ENCODE measurements at places on chromosomes 3 and 15. TPM values are rescaled to one million over a fixed set of nuclear protein-coding genes. Genes with fewer than 3 reads are reported as not detected.

The NPAP1 gene
- total RNA-seq = not detected

The PLSCR5 gene
- total RNA-seq = not detected

The MITF gene
- total RNA-seq = 0.44 TPM

The LHFPL4 gene
- total RNA-seq = not detected

The VIPR1 gene
- total RNA-seq = 0.26 TPM

The FAIM gene
- total RNA-seq = 16.1 TPM

DNA sequence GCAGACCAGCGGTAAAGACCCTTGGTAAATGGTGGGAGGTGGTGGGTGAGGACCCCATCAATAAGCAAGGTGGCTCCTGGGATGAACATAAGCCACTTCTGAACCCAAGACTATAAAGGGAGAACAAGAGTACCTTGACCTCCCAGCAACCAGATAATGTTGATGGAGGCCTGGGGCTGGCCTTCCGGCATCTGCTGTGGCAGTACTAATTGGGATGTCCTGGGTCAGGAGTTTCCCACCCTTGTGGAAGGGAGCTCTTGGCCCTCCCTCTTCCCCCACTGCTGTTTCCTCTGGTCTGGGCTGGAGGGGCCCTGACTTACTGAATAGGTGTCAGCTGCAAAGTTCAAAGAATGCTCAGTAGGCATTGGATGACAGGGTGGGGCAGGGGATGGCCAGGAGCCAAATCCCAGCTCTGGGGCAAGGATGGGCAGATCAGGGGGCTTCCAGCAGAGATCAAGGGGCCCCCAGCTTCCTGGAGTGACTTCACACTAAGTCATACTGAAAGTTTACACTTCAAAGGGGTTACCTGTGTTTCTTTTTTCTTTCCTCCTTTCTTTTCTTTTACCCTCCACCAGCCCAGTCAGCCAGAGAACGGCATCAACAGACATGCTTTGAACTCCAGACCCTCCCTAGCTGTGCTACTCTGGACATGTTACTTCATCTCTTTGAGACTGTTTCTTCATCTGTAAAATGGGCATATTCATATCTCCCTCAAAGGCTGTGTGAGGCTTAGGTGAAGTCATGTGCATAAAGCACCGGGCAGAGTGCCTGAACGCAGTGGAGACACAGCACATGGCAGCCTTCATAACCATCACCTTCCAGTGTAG, 1.5 kb downstream of the RBP1 start:
- peaks cover 60% of the 10 kb centered on the region for H3K4me1 ChIP-seq
- H3K27me3 ChIP-seq = no peaks in the 10 kb centered on the region
- no peaks in the 10 kb centered on the region for H3K36me3 ChIP-seq
- H3K4me3 ChIP-seq = no peak overlapping the region
- no peak overlapping the region for H3K27ac ChIP-seq

- peaks cover 47% of the 10 kb centered on the region for H3K27me3 ChIP-seq
- no peak for DNase-seq
- no peak overlapping the region for H3K27ac ChIP-seq
- peak overlapping the region; percentile 44 for H3K4me3 ChIP-seq
- H3K4me1 ChIP-seq = no peaks in the 10 kb centered on the region
- no peaks in the 10 kb centered on the region for H3K36me3 ChIP-seq
These were observed 708 bp downstream of the ESYT3 start for GRCh38 chr3:138434875-138435772.

DNA sequence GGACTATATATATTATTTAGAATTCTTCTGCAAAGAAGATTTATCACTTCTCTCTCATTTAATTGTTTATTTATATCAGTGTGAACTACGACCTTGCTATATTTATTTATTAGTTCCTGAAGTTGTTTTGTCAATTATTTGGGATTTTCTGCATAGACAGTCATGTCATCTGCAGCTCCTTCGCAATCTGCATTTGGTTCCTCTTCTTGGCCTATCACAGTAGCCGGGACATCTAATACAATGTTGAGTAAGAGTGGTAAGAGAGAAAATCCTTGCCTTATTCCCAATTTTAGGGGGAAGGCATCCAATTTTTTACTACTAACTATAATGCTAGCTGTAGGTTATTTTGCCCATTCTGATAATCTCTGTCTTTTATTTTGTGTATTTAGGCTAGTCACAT, 39.4 kb downstream of the FOXL2 start:
- H3K27me3 ChIP-seq = no peaks in the 10 kb centered on the region
- no peaks in the 10 kb centered on the region for H3K36me3 ChIP-seq
- no peak overlapping the region for H3K27ac ChIP-seq
- H3K4me1 ChIP-seq = no peaks in the 10 kb centered on the region
- no peak for DNase-seq

DNA sequence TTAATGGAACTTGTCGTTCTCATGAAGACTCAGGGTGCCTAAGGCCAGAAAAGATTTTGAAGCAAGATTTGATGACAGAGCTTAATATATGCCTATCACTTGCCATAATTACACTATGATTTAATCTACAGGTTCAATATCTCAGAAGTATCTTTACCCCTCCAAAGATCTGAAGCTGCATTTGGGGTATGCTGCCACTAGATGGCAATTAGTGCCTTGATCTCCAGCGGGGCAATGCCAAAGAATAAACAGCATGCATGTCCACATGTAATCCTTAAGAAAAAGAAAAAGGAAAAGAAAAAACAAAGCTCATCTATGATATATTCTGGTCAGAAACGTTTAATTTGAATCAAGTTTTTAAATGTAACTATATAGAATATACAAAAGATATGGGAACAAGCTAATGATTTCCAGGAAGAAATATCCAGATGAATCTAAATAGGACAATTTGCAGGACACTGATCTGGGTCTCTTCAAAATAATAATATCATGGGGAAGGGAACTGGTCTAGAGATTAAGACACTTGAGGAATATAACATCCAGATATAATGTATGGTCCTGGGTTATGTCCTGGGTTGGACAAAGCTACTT, 55.0 kb upstream of the SOX14 start:
- DNase-seq = peak; percentile 17
- H3K4me1 ChIP-seq = no peaks in the 10 kb centered on the region
- H3K27ac ChIP-seq = no peak overlapping the region
- H3K27me3 ChIP-seq = no peaks in the 10 kb centered on the region

DNA sequence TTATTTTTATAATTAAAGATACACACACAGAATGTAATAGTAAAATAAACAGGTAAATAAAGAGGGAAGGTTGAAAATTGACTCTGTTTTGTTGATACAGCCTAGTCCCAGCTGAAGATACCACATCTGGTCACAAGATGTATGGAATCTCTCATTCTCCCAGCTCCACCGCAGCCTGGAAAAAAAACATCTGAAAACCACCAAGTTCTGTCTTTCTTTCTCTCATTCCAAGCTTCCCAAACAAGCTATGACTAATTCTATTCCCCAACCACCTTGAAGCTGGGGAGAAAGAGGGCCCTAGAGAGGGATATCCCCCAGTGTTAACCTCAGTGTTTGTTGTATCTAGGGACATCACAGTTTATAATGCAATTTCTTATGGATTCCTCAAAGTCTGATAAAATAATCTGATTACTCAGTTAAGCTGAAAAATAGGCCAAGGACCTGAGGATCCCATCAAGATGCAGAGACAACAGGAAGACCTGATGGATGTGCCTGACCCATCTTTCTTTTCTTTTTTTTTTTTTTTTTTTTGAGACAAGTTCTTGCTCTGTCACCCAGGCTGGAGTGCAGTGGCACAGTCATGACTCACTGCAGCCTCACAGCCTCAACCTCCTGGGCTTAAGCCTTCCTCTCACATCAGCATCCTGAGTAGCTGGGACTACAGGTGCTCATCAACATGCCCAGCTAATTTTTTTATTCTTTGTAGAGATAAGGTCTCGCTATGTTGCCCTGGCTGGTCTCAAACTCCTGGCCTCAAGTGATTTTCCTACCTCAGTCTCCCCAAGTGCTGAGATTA, 38.1 kb downstream of the SRGAP3 start:
- H3K27me3 ChIP-seq = no peaks in the 10 kb centered on the region
- H3K36me3 ChIP-seq = no peaks in the 10 kb centered on the region
- H3K4me3 ChIP-seq = no peak overlapping the region
- H3K4me1 ChIP-seq = no peaks in the 10 kb centered on the region
- no peak for DNase-seq

DNA sequence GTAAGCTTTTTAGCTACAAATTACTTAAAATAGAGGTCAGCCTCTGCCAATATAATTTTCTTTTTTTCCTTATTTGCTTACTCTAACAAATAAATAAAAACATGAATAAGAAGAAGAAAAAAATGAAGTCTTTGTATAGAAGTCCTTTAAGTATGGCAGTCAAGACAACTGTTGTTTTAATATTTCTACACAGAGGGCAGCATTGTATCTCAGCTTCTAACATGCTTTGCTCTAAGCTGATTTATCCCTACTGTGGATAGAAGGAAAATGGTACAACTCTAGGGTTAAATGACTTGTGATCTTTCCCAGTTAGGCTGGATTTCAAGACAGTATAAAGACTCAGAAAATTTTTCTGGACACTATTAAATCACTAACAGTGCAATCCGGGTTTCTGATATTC, 104.3 kb upstream of the MEIS2 start:
- H3K4me3 ChIP-seq = no peak overlapping the region
- no peaks in the 10 kb centered on the region for H3K27me3 ChIP-seq
- peak; percentile 2 for DNase-seq
- H3K36me3 ChIP-seq = no peaks in the 10 kb centered on the region
- H3K27ac ChIP-seq = no peak overlapping the region
- H3K4me1 ChIP-seq = no peaks in the 10 kb centered on the region

- no peak for DNase-seq
- H3K4me1 ChIP-seq = no peaks in the 10 kb centered on the region
- peaks cover 26% of the 10 kb centered on the region for H3K27me3 ChIP-seq
- H3K36me3 ChIP-seq = no peaks in the 10 kb centered on the region
- H3K27ac ChIP-seq = no peak overlapping the region
These were observed 21.2 kb downstream of the CMTM7 start for GRCh38 chr3:32412887-32413286.

DNA sequence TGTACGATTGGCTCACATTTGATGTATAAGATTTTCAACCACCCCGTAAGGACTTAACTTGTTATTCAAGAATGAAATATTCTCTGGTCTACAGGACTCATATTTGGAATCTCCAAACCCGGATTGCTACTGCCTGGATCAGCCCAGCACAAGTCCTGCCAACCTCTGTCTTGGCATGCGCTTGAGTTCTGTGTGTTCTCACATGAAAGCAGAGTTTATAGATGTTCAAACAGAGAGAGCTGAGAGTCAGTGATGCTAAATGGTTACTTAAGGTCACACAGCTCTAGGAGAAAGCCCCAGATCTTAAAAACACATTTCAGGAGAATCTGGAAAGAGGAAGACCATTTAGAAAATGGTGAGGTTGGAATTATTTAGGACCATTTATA, 268.0 kb upstream of the TBL1XR1 start:
- H3K36me3 ChIP-seq = no peaks in the 10 kb centered on the region
- H3K4me1 ChIP-seq = peaks cover 6% of the 10 kb centered on the region
- H3K27ac ChIP-seq = no peak overlapping the region
- no peaks in the 10 kb centered on the region for H3K27me3 ChIP-seq
- DNase-seq = no peak
- no peak overlapping the region for H3K4me3 ChIP-seq

- H3K27ac ChIP-seq = no peak overlapping the region
- no peak overlapping the region for H3K4me3 ChIP-seq
- no peak for DNase-seq
These were observed 47.2 kb upstream of the SLC6A11 start for GRCh38 chr3:10768708-10769394.

DNA sequence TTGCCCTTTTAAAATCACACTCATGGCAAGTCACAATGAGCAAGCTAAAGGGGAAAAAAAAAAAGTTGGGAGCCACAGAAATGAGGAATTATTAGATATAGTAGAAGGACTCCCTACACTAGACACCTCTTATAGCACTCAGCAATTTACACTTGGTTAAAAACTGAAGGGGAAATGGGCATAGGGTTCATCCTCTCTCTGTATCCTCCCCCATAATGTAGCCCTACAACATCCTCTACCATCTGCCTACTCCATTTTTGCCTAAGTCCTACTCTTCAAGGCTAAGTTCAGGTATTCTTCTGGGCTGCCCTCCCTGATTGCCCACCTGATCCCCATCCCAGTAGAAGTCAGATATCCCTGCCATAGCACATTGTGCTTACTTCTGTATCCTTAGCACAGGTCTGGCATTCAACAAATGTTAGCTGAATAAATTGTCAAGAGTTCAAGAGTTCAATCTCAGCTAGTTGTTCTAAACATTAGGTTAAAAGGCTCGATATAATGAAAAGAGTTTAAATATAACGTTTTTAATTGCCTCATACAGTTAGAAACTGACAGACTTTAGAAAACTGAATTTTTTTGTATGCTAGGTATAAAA, 14.5 kb downstream of the SETD2 start:
- no peak overlapping the region for H3K27ac ChIP-seq
- no peak for DNase-seq
- no peaks in the 10 kb centered on the region for H3K4me1 ChIP-seq
- H3K4me3 ChIP-seq = no peak overlapping the region

GRCh38 chr3:191889106-191889505, 428.1 kb downstream of the PYDC2 start:
- no peak overlapping the region for H3K4me3 ChIP-seq
- DNase-seq = no peak
- no peaks in the 10 kb centered on the region for H3K36me3 ChIP-seq
- H3K27me3 ChIP-seq = no peaks in the 10 kb centered on the region

DNA sequence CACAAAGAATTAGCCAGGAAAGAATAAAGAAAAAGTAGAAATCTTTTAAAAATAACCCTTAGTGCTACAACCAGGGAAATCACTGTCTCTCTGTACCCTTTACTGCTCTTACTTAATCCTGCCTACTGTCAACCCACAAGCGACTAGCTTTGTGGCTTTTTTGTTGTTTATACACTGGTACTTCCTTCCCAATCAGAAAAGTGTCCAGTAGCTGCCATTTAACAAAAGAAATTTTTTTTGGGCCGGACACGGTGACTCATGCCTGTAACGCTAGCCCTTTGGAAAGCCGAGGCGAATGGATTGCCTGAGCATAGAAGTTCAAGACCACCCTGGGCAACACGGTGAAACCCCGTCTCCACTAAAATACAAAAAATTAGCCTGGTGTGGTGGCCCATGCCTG, 13.8 kb upstream of the FAM219B start:
- no peak for DNase-seq
- no peaks in the 10 kb centered on the region for H3K27me3 ChIP-seq
- H3K4me3 ChIP-seq = no peak overlapping the region
- peaks cover 74% of the 10 kb centered on the region for H3K36me3 ChIP-seq
- H3K27ac ChIP-seq = no peak overlapping the region
- H3K4me1 ChIP-seq = no peaks in the 10 kb centered on the region

GRCh38 chr3:64493149-64493548, 194.7 kb downstream of the ADAMTS9 start:
- H3K27me3 ChIP-seq = peaks cover 7% of the 10 kb centered on the region
- DNase-seq = no peak
- no peak overlapping the region for H3K4me3 ChIP-seq
- H3K27ac ChIP-seq = no peak overlapping the region
- H3K36me3 ChIP-seq = no peaks in the 10 kb centered on the region
